ENCODE measurements at places on chromosomes 12 and 14.

- no peak for DNase-seq
Observed at GRCh38 chr12:98738539-98738938, 93.4 kb downstream of the APAF1 start.

- no peak for DNase-seq
Observed at GRCh38 chr12:26719852-26720251, 113.1 kb downstream of the ITPR2 start.

- DNase-seq = peak; percentile 55
Observed at GRCh38 chr12:65822732-65823512, 1.4 kb upstream of the HMGA2 start.

- no peak for DNase-seq
Observed at GRCh38 chr12:25653487-25654175, 100.5 kb upstream of the LMNTD1 start.

DNA sequence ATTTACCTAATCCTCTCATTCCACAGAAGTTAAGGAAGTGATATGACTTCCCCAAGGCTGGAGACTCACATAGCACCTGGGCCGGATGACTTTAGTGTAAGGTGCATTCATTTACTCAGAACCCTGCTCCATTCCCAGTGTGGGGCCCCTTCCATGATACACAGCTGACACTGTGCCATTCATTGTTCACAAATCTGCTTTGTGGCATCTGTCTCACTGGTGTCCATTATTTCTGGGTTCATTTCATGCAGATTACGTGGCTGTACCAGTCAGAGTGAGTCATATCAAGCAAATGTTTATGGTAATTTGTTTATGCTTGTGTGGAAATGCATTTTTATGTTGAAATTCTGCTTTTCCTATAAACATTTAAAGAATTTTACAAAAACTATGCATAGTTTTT lies 5.2 kb downstream of the ANO4 start:
- DNase-seq = no peak

GRCh38 chr12:51403681-51404136 lies 12.5 kb upstream of the GALNT6 start:
- DNase-seq = no peak

DNA sequence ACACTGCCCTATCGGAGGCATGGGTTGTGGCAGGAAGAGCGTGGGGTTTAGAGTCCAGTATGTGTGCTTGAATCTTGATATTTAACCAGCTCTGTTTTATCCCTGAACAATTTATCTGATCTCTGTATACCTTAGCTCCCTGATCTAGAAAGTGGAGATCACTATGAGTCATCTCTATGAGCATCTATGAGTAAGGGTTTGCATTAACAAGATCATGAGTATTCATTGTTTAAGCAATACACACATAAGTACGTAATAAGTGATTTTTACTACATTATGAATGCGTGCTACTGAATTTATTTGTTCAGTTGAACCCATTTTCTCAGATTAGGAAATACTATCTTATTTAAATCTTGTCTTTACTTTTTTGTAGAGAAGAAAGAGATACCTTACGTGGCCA lies 49.4 kb downstream of the GPATCH2L start:
- peak; percentile 38 for DNase-seq

DNA sequence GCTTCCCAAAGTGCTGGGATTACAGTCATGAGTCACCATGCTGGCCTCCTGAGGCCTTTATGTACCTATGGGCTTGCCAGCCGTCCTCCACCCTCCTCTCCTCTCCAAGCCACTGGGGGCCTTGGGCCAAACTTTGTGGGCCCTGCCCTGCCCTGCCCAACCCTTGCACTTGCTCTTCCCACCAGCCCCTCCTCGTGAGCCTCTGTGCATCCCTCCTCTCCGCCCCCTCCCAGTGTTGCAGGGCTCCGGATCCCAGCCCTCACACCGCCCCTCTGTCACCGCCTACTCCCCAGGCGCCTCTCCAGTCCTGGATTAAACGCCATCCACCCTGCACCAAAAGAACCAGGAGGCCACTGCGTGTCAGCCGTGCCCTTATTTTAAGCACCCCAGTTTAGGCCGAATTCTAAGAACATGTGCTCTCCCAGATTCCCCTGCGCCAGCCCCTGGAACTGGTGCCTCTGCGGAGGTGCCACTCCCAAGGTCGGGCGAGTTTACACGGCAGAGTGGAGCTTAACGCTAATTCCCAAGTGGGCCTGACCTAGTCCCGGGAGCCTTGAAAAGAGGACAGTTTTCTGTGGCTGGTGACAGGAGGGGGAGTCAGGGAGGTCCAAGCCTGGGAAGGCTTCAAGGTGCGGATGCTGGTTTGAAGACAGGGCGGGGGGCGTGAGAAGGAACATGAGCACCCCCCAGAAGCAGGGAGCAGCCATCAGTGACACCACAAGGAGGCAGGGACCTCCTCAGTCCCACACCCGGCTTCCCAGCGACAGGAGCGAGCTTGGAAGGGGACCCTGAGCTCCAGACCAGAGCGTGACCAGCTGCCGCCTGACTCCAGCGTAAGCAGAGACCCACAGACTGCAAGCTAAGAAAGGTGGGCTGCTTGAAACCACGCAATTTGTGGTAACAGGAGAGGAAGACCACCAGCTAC lies 21.2 kb upstream of the CDCA4 start:
- DNase-seq = no peak

DNA sequence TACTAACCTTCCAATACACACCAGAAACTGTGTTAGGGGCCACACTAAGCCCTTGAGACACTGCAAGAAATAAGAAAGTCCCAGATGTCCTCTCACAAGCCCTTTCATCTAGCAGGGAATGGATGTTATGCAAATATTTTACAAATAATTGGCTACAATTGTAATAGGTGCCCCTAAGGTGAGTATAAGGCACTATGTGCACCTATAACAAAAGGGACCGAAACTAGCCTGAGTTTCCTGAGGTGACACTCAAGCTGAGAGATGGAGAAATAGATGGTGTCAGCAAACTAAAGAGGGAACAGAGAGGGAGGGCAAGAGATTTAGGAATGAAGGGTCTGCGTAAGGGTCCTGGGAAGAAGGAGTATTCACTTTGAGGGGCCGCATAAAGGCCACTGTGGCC lies 212.6 kb downstream of the TTC8 start:
- no peak for DNase-seq

- no peak for DNase-seq
Observed at GRCh38 chr14:75470238-75470797, 42.5 kb downstream of the JDP2 start.

DNA sequence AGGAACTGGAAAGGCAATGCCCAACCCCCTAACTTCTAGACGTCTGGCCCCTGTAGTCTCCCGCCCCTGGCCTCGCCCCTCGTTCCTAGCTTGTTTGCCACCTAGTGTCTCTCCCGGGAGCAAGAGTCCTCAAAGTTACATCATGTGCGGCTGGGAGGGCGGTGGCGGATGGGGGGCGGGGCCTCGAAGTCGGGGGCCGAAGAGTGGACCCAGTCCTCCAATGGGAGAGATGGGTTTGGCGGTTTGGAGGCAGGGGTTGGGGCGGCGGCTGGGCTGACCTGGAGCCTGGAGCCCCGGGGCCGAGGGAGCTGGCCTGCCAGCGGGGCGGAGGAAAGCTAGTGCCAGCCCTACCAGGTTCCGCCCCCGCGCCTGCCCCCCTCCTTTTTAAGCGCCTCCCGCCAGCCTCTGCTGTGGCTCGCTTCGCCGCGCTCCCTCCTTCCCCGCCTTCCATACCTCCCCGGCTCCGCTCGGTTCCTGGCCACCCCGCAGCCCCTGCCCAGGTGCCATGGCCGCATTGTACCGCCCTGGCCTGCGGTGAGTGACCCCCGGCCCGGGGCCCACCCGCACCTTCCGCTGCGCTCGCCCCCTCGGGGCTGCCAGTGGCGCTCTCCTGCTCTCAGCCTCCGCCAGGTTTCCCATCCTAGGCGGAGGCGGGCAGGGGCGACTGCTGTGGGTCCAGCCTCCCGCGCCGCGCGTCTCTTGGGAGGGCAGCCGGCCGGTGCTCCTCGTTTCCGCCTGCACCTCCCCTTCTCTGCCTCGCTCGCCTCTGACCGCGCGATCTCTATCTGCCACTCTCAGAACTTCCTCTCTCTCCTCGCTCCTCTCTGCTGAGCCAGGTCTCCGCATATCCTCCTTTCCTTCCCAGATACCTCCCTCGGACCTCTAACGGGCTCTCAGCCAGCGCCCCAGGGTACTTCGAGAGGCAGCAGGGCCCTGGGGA lies at the start of gene PCK2:
TSS of gene PCK2 (plus strand) at position 411 of the 940 bp plus-strand sequence. CDS start at position 506, 95 bp downstream.
- no peak for DNase-seq

- DNase-seq = no peak
Observed at GRCh38 chr12:124847113-124848074, 16.3 kb downstream of the SCARB1 start.

GRCh38 chr12:52787324-52788191 lies 8.4 kb downstream of the KRT3 start:
- no peak for DNase-seq

DNA sequence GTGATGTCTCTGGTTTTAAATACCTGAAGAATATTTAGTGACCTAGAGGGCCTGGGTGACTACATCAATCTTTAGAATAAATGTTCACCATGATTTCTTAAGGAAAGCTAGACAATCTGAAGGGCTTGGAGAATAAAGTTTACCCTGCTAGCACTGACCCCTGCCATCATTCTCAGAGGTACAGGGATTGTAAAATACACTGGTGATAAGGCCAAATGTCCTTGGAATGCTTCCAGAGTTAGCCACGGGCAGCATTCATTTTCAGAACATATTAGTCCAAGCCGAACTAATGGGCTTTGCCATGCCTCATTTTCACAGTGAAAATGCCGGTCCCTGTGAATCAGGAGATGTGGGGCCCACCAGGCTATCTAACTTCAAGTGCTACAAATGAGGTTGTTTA lies 1381.7 kb upstream of the SEL1L start:
- no peak for DNase-seq

DNA sequence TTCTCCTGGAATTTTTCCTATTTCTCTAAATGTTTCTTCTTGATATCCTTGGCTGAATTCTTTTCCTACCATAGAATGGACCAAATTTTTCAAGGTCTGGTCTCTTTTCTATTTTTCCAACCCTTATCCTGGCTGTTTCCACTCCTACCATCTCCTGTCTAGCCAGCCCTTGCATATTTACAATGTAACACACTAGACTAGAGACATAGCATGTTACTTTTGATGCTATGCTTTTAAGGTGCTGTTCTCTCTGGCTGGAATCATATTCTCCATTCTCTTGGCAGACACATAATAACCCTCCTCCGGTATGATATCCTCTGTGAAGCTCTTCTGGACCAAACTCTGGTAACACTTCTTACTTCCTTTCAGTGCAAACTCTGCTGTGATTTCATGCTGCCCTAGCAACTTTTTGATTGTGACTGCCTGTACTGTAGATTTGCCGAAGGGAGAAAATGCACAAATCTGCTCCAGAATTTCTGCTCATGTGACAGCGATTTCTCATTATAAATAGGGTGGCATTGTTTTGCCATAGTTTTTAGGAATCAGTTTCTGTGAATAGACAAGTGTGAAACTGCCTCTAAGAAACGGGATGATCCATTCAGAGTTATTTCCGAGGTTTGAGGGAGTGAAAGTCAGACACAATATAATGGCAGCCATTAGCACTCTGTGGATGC lies 284.4 kb downstream of the MDGA2 start:
- no peak for DNase-seq

DNA sequence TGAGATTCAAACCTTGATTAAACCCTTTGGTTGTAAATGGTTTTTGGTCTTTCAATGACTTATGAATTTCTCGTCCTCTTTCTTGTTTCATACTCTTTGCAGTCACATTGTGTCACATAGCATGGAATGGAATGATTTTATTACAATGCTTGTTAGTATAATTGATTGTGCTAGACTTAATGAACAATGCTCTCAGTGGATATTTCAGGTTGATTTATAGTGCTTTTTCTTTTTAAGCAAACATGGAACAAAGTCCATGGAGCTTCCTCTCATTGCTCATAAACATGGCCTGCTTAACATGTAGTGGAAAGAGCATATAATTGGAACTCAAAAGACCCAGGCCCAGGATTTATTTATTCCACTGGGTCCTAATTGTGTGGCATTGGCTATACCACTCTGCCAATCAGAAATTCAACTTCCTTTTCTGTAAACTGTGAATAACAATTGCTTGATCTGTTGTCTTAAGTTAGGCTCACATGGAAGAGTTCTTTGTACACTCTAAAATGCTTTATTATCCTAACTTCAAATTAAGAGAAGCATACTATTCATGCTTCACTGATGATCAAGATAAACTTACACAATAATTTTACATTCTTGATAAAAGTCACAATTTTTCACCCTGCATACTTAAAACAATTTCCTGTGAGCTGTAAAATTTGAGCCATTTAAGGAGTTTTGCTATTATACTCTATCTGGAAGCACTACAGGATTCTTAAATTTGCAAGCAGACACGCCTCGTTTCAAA lies 370.5 kb upstream of the PDE3A start:
- no peak for DNase-seq

DNA sequence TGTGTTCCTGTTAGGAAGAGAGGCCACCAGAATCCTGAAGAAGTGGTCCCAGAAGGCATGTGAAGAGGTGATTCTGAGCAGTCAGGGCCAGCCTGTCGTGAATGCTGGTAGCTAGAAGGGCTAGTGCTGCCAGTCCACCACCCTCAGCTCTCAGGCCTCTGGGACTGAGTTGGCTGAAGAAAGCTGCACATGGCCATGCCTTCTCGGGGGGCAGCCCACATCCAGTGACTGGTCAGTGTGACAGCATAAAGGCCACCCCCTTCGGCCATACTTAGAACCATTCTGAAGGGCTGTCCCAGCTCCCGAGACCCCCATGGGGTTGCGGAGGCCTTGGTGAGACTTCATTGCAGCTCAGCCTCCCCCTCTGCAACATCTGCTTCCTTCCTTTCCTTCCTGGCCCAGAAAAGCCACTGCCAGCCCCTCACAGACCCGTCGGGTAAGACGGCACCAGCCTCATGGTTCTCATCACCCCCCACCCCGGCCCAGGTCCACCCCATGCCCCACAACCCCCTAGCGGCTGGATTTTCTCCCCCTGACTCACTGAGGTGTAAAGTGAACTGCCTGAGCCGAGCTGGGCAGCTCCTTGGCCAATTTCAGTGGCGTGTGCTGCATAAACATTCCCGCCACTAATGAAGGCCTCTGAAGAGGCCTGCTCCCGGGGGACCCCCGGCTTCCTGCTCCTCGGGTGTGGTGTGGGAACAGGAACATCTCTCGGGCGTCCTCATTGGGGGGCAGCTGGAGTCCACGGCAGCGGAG lies 49.5 kb upstream of the DIO3 start:
- DNase-seq = no peak

- DNase-seq = no peak
Observed at GRCh38 chr12:66629138-66629870, 49.6 kb downstream of the GRIP1 start.

GRCh38 chr12:4041187-4041885 lies 168.1 kb upstream of the PARP11 start:
- DNase-seq = no peak

GRCh38 chr14:52596861-52597260 lies 44.2 kb downstream of the GPR137C start:
- DNase-seq = no peak
